Renal cortical epithelial cell (primary cell): ENCODE measurements at places on chromosomes 7 and 10.

DNA sequence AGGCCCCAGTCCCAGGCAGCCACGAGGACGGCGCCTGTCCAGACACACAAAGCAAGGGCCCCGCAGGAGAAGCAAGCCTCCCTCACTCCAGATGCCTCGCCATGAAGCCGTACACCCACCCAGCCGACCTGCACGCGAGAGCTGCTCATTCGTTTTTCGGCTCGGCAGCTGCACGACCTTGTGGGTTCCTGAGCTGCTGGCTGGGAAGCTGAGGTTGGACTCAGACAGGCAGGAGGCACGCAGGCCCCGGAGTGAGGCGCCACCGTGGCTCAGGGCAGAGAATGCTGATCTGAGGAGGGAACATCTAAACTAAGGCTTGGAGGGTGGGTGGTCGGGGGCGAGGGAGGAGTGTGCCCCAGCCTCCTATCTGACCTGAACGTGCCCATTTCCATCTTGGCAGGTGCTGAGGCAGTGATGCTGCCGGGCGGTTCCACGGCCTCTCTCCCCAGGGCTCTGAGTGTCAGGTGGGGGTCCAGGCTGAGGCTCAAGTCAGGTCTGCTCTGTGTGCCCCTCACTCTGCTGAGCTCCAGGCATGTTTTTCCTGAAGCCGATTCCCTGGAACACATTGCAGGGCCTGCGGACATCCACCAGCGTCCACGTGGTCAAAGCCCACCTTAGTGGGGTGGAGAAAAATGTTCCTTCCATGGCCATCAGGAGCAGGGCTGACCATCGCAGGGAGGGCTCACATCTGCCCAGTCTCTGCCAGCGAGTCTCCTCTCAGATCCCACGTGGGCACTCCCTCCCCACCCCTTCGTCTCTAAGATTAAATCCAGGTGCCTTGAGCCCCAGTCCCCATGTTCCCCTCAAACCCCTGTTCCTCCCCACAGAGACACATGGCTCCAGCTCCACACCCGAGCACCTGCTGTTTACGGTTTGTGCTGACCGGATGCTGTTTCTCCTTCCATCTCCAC, 28.1 kb upstream of the FAM20C start:
- no peak for DNase-seq

- no peak for DNase-seq
Observed at GRCh38 chr7:16114071-16114470, 307.3 kb downstream of the CRPPA start.

DNA sequence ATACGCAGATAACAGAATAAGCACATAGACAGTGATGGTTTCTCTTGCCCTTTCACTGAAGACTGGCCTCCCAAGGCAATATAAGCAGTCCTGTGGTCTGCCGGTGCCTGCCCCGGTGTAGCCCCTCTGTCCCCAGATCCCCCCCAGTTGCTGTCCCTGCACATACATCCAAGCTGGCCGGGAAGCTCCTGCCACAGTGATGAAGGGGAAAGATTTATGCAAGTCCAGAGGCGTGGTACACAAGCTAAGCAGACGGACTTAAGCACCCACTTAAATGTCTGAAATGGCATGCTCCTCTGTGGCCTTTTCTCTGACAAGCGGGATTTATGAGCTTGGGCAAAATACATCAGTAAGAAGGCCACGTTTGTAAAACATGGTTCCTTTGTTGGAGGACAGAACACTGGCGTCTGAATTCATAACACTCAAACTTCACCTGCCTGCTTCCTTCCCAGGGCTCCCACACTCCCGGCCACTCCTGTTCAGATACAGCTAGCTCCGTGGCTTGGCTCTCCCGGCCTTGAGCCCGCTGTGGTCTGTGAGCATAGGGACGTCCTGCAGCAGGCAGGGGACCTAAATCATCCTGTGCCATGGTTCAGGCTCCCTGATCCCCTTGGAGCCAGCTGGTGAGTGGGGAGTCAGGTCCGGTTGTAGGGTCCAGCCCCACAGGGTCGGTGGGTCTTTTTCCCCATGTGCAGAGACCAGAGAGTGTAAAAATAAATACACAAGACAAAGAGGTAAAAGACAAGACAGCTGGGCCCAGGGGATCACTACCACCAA, 61.7 kb upstream of the PPP2R2D start:
- no peak for DNase-seq

DNA sequence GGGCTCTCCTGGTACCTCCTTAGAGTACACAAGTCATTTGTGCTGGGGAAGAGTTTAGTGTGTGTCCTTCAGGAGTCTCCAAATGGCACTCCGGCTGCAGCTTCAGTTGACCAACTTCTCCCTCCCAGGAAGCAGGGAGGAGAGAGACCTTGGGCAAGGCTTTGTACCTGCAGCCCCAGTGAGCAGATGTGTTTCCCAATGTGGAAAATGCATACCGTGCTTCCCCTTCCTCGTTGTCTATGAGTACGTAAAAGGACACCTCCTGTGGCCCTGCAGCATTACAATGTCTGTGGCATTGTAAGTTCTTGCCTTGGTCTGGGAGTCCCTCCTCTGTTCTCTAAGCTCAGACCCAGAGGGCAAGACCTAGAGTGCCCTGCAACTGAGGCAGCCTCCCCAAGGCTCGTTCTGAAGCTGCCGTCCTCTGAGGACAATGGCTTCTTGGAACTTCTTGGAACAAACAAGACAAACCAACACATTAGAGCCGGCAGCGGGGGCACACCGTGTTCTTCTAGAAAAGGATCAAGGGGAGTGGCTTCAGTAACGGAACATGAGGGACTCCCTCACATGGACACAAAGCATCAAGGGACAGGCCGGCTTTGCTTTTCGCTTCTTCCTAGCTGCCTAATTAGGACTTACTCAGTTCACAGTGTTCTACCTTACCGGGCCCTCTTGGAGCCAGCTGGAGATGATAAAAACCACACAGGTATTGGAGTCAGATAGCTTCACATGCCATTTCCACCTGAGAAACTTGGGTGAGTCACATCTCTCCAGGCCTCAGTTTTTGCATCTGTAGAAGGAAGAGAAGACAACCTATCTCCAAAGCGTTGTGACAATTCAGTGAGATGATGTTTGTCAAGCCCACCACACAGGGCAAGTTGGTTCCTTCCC, 20.9 kb upstream of the PPA1 start:
- no peak for DNase-seq

DNA sequence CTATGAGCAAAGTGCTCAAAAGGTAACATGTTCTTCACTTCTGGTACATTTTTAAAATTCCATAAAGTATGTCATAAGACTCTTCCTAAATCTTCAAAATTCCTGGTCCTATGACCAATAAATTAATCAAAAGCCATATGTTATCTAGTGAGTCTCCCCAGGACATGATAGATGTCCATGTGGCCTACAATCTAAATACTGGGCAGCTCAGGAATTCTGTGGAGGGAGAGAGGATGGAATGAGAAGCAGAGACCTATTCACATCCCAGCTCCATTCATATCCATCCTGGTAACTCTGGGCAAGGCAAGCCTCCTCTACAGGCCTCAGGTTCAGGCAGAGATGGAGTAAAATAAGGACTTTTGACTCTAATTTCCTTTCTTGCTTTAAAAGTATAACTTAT, 224.8 kb downstream of the MTERF1 start:
- no peak for DNase-seq

DNA sequence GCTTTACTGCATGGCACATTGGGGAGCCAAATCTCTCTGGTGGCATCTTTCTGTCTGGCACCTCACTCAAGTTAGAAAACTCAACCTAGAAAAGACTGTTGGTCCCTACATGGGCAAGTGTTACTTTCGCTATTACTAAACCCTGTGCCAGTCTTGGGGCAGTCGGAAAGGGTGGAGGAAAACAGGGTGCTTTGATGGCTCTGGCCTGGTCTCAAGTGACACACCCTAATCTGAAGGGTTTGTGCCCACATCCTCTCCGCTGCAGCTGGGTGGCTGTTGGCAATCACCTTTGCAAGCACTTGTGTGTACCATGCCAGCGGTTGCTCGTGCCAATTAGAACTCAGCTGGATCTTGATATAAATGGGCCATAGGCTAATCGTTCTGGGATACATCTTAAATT, 159.8 kb upstream of the ITGB1 start:
- no peak for DNase-seq

GRCh38 chr7:156684661-156685060, 44.1 kb downstream of the RNF32 start:
- peak; percentile 36 for DNase-seq

- DNase-seq, result no peak
Observed at GRCh38 chr7:36514289-36515243, 124.9 kb downstream of the ANLN start.

GRCh38 chr10:34061841-34062240, 727.4 kb upstream of the NRP1 start:
- DNase-seq, result peak; percentile 63

GRCh38 chr10:123759501-123760031, 93.4 kb downstream of the GPR26 start:
- no peak for DNase-seq

DNA sequence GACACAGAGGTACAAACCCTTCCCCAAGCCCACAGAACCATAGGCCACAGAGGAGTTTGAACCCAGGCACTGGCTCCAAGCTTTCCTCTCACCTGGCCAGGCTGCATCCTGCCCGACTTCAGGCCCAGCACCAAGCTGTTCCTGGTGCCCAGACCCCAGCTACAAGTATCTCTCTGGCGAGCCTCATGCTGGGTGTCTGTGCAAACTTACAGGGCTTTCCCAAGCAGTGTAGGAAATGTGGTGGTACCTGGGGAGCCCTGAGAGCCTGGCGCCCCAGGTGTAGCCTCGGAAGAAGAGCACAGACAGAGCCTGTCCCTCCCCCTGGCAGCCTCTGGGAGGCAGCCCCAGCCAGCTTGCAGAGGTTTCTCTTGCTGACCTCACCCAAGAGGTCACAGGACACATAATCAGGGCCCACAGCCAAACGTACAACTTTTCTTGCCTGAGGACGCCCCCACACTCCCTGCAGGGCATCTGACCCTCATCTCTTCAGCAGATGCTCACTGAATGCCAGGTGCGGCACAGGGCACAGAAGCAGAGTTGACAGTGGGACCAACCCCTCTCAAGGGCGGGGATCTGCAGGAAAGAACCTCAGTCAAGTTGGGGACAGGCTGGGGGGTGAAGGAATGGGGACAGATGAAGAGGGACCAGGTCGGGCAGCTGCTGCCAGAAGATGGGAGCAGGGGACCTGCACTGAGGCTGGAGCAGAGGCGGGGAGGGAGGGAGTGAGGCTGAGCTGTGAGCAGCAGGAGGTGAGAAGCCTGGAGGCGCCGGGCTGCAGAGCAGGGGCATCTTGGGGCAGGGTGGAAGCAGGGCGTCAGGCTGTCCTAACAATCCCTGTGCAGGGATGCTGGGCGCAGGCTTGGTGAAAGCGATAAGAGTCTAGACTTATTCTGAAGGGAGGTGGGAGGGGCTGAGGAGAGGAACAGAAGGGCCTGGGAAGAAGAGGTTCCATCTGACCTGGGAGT, 16.3 kb upstream of the MYL7 start:
- DNase-seq, result no peak

GRCh38 chr10:15813415-15813814, 46.9 kb downstream of the MINDY3 start:
- no peak for DNase-seq

- peak; percentile 77 for DNase-seq
Observed at GRCh38 chr10:6473901-6474370, 106.1 kb downstream of the PRKCQ start.

- DNase-seq, result no peak
Observed at GRCh38 chr7:15593382-15593781, 31.6 kb upstream of the AGMO start.

DNA sequence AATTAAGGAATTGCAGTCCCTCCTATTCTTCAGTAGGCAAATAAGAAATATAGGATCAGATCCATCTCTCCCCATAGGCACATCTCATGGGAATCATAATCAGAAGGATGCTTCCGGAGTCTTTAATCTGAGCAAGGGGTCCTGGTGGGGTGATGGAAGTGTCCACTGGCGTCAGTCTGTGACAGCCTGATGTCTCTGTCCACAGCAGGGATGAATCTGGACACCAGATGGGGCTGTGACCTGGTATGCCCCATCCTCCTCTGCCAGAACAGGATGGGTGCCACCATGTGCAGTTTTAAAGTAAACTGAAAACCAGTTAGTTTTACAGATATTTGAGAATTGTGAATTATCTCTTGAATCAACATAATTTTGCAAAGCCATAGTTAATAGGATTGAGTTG, 148.7 kb downstream of the C1GALT1 start:
- no peak for DNase-seq

- no peak for DNase-seq
Observed at GRCh38 chr7:2802504-2803341, 41.4 kb downstream of the GNA12 start.

- no peak for DNase-seq
Observed at GRCh38 chr7:69374044-69374425, 224.2 kb upstream of the AUTS2 start.

DNA sequence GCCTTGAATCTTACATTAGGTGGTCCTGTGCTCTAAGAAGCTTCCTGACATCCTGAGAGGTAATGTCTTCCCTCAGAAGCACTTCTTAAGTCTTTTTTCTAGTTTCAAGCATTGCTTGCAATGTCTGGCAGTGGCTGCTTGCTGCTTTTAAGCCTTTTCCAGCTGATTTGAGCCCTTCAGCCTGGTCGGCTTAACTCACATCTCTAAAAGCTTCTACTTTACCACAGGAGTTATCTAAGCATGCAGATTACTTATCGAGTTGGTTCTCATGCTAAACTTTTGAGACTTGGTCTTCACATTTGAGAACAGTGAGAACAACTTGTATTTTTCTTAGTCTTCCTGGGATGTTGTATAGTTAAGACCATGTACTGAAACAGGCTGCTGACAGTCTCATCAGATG, 3.9 kb downstream of the LRMDA start:
- no peak for DNase-seq

DNA sequence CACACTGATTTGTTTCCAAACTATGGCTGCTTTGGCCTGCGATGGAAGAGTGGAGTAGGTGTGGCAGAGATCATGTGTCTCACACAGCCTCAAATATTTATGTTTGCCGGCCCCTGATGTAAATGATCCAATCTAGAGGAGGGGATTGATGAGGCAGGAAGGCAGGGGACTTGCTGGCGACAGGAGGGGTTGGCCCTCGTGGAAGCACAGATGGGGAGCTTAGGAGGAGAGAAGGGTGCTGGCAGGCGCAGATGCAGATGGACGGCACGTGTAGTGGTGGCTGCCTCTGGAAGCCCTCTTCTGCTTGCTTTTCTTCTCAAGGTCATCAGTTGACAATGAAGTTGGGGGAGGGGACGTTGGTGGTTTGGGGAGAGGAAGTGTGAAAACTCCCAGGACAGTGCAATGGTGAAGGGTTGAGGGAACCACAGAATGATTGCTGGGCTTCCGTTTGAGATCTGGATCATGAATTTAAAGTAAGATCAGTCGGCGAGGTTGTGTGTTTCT, 15.4 kb downstream of the COL13A1 start:
- no peak for DNase-seq

- DNase-seq, result no peak
Observed at GRCh38 chr10:132373241-132373955, 23.6 kb upstream of the PWWP2B start.

- DNase-seq, result no peak
Observed at GRCh38 chr10:27713941-27714340, 31.7 kb downstream of the MKX start.
